MM.1S (cell line): ENCODE measurements at places on chromosomes 2 and 18.
A peak's percentile ranks its signal among the peaks of the same experiment; 100 is the strongest.

DNA sequence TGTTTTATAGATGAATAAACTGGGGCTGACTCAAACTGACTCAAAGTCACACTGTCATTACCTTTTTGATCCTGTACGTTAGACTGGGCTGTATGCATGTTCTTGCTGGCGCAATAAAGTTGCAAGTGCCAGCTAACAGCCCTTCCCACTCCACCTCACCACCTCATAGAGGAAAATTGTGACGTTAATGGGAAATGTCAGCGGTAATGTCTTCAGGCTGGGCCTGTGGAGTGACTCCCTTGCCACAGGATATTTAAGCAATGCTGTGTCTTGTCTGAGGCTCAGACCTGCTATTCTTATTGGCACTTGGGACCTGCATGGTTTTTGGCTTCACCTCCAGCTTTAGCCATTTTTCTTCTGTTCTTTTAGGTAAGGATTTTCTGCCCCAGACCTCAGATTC lies 25.2 kb upstream of the CASP10 start:
- DNase-seq, result no peak

DNA sequence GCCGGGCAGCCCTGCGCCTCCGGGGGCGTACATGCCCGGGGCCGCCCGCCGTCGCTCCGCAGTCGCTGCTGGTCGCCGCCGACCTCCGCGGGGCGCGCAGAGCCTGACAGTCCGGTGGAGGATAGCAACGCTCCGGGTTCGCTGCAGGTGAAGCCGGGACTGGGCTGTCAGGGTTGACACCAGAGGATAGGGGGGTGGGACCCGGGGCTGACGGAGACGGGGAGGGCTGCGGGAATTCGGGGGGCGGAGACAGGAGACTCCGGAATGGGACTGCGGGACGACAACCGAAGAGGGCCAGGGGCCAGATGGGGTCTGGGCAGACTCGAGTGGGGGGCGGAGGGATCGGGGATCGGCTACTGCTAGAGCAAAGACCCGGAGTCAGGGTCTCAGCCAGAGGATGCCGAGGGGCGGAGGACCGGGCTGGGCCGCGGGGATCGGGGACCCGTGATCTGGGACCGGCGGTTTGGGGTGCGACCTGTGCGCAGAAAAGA lies 403 bp downstream of the TMEM127 start:
- peak; percentile 15 for DNase-seq

DNA sequence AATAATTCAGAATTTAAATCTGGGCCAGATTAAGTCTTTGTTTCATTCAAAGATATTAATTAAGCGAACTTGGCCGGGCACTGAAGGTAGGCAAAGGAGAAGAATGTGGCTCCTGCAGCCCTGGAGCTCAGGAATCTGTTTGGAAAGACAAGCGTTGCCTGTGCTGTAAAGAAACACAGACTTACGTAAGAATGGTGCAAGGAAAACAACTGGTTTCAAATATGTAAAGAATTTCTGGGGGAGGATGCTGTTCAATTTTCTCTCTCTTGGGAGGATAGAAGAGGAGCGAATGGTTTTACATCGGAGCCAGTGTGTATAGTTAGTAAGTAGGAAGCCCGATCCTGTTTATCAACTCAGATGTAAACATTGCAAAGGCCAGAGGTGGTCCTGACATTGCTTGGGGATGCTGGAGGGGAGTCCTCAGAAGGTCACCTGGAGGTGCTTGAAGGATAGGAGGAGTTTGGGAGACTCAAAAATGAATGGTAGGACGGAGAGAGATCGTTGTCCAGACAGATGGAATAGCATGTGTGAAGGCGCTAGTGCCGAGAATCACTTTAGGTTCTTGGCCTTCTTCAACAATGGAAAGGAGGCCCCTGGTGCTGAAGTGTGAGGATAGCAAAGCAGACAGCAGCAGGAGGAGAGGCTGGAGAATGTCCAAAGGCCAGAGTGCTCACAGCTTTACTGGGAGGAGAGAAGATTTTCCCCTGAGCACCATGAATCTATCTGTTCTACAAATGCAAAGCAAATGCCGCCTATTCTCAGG lies 456.1 kb downstream of the LPIN1 start:
- no peak for DNase-seq

DNA sequence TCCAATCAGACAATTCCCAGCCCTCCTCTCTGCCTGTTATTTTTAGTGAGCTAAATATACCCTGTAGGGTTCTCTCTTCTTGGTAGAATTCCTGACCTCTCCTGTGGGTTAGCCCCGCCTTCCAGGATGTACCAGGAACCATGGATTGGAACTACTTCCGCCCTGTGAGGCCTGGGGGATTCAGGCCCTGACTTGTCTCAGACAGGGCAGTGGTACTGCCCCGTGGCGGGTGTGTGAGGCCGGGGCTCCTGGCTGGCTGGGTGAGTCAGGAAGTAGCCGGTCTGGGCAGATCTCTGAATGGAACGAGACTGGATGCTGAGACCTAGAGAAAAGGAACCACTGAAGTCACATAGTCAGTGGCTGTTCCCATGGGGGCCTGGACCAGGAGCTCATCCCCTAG lies 50.5 kb downstream of the DYSF start:
- no peak for DNase-seq

GRCh38 chr2:148756292-148756975 lies 111.9 kb downstream of the EPC2 start:
- no peak for DNase-seq

GRCh38 chr2:158120664-158121641 lies 19.3 kb downstream of the UPP2 start:
- peak; percentile 15 for DNase-seq

DNA sequence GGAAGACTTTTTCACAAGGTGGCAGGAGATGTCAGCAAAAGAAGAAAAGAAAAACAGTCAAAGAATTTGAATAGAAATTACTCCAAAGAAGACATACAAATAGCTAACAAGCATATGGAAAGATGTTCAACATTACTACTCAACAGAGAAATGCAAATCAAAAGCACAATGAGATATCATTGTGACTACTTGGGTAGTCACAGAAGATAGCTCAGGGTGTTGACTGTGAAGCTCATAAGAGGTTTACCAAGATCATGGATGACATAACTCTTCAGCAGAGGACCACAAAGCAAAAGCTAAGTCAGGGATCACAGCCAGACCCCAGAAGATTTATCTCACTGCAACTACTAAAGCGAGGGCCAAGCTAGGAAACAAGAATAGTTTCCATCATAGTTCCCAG lies 53.0 kb upstream of the TANK start:
- DNase-seq, result no peak

GRCh38 chr18:22040533-22040932 lies 128.9 kb upstream of the GATA6 start:
- DNase-seq, result no peak

GRCh38 chr2:9967053-9967775 lies 15.7 kb downstream of the GRHL1 start:
- peak; percentile 22 for DNase-seq

GRCh38 chr2:57881998-57882888 lies 164.4 kb upstream of the VRK2 start:
- no peak for DNase-seq

DNA sequence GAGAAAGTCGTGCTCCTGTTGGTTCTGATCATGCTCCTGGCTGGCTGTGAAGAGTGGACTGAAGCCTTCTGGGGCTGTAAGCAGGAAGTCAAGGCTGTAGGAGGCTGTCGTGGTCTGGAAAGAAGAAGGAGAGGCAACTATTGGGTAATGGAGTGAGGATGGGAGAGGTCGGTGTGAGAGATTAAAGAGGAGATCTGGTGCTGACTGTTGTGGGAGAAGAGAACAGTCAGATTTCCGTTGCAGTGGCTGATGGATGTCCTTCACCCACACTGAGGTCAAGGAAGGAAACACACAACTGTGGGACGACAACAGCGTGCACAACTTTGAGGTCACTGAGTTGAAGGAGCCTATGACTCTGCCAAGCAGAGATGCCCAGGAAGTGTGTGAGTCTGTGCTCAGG lies 2.8 kb upstream of the PSMD1 start:
- DNase-seq, result no peak

GRCh38 chr18:56672981-56673380 lies 21.8 kb downstream of the WDR7 start:
- no peak for DNase-seq

- DNase-seq, result no peak
Measured at GRCh38 chr2:26897807-26898479, 50.0 kb downstream of the DPYSL5 start.

GRCh38 chr2:129482626-129483025 lies 496.8 kb upstream of the RAB6C start:
- DNase-seq, result no peak

DNA sequence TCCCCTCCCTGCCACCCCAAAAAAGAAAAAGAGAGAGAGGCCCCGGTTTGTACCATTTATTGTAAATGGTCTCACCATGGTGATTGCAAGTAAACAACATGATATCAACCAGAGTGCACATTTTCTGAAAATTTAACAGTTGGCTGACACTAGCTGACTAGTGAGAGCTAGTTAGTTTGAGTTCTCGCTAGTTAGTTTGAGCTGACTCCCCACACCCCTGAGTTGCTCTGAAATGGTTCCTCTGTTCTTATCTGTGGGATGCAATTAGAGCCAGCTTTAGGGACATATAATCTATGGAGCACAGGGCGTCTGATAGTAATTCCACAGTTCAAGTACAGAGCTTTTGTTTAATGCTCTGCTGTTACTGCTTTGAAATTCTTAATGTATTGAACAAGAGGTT lies 13.1 kb downstream of the CASP10 start:
- DNase-seq, result no peak

DNA sequence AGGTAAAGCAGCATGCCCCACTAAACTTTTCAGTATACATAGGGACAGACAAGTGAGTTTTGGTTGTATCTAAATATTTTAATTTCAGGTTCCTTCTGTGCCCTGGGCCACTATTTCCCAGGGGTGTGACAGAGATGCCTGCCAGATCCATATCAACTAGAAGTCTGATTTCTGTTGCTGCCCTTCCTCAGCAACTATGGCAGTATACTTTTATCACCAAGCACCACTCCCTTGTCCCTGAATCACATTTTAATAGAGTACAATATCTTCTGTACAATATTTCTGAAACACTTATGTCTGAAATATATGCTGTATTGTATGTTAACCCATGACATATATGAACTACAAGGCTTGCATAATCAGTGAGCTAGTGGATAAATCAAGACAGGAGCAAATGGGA lies 117.6 kb downstream of the HIBCH start:
- no peak for DNase-seq

DNA sequence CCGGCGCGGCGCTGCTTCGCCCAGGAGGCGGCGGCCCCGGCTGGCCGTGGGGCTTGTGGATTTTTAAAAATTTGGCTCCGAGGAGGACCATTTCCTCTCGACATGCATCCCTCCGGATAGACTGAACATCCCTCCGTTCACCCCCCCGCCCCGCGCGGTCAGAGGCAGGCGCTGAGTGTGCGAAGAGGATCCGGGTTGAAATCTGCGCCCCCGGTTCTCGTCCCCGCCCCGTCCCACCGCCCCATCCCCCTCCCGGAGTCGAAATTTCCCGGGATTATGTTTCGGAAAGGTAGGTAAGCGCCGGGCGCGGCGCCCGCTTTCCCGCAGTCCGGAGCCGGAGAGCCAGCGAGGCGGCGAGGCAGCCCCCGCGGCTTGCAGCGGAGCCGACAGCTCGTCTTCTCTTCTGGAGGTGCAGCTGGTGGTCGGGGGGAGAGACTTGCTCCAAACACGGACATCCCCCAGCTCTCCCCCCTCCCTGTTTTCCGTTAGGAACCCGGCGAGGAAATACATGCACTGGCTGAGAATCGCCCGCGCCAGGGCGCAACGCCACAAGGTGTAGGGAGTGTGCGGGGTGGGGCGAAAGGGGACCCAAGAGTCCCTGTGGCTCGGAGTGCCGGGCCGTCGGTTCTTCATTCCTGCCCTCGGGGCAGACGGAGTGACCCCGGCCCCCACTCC lies at the start of gene PRKCE:
Gene PRKCE, plus strand, starts transcription at position 261 of the 675 bp plus-strand sequence.
- DNase-seq, result peak; percentile 45
